Activated CD4-positive, alpha-beta T cell treated with anti-CD3 and anti-CD28 coated beads, Interleukin-2, amount 10 ng/mL, durations not matched to agents 7 days and 5 days (primary cell): ENCODE measurements at places on chromosomes 5 and 9. TPM values are rescaled to one million over a fixed set of nuclear protein-coding genes. Genes with fewer than 3 reads are reported as not detected.

GRCh38 chr5:125199373-125199772 is 452.9 kb upstream of the ZNF608 start:
- DNase-seq: no peak

GRCh38 chr9:137029058-137029936 is 1.3 kb upstream of the ABCA2 start:
- DNase-seq: peak; percentile 70

DNA sequence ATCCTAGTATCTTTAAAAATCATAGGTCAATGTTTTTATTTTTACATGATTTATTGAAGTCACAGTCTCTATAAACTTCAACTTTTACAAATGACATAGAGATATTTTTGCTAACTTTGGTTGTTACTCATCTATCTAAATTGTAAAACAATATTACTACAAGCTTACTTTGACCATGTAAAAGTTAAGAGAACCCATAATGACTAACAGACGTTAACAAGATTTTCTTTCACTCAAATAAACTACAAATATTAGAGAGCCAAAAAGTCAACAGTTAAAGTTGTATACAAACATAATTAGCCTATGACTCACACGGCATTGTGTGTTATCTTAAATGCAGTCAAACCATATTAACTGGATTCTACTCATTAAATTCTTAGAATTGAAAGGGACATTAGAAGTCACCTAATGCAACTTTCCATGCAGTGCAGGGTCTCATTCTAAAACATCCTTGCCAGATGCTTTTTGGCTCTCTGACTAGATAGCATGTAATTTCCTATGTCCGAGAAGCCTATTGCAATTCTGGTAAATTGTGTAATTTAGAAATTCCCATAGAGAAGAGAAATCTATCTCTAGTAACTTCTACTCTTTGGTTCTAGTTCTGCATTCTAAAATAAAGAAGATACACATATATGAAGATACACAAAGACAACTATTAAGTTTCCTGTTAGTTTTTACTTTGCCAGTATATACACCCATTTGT is 42.2 kb upstream of the UGT3A2 start:
- no peak for DNase-seq

- peak; percentile 40 for DNase-seq
Observed at GRCh38 chr5:141349917-141350619, at the start of gene PCDHGB1. TSS of gene PCDHGB1 (plus strand) at chr5:141350099. CDS start at chr5:141350261, 162 bp downstream.

GRCh38 chr5:102715082-102715807 is 39.9 kb upstream of the PAM start:
- no peak for DNase-seq

GRCh38 chr9:21160178-21160577 is 6.3 kb downstream of the IFNA21 start:
- DNase-seq: peak; percentile 65

The TAF1L gene
- not detected for total RNA-seq

The TTC39B gene
- 25.5 TPM for total RNA-seq
